ENCODE measurements at places on chromosomes 3 and 15.

DNA sequence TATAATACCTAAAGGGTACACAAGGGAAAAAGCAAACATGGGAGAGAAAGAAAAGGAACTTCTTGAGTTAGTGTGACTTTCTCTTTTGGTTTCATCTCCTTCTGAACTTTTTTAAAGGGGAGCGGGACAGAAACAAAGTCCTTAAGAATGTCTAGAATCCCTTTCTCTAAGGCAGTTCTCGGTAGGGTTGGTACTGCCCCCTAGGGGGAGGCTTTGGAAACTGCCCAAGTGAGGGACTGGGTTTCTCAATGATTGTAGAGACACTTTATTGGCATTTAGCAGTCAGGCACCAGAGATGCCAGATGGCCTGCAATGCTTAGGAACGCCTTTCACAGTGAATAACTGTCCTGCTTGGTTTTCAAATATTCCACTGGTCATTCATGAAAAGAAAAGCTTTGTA is 172.7 kb downstream of the WDR72 start:
- no peak for DNase-seq

GRCh38 chr3:132343018-132343612 is 25.9 kb downstream of the ACP3 start:
- DNase-seq, result no peak

DNA sequence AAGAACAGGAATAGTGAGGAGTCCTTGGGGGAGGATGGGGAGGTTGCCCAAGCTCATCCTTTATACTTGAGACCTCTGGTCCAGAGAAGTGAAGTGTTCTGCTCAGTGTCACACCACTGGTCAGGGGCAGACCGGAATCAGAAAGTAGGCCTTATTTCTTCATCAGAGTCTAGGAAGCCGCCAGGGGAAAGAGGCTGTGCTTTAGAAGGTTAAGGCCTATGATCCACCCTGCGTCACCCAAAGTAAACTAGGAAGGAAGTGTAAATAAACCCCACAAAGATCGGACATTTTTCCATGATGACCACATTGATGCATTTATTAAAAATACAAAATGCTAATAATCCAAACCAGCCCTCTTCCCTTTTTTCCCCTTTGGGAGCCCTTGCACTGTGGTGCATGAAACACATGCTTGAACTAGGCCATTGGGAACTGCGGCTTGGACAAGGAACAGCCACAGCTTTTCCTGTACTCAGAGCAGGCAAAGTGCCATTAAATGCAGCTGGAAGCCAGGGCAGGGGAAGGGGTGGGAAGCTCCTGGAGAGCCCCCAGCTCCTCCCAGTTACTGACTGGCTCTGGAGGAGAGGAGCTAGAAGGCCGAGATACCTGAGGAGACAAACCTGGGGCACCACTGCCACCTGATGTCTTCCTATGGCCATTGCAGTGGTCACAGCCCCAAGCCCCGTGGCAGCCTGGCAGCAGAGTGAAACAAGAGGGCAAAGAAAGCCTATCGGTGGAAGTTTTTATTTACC is 37.0 kb downstream of the CDC25A start:
- peak; percentile 38 for DNase-seq

- DNase-seq, result no peak
These were observed 315.1 kb upstream of the MME start for GRCh38 chr3:154764856-154765640.

GRCh38 chr3:36210840-36211651 is 169.3 kb upstream of the STAC start:
- no peak for DNase-seq

GRCh38 chr3:98726084-98726483 is 37.1 kb upstream of the ST3GAL6 start:
- no peak for DNase-seq

DNA sequence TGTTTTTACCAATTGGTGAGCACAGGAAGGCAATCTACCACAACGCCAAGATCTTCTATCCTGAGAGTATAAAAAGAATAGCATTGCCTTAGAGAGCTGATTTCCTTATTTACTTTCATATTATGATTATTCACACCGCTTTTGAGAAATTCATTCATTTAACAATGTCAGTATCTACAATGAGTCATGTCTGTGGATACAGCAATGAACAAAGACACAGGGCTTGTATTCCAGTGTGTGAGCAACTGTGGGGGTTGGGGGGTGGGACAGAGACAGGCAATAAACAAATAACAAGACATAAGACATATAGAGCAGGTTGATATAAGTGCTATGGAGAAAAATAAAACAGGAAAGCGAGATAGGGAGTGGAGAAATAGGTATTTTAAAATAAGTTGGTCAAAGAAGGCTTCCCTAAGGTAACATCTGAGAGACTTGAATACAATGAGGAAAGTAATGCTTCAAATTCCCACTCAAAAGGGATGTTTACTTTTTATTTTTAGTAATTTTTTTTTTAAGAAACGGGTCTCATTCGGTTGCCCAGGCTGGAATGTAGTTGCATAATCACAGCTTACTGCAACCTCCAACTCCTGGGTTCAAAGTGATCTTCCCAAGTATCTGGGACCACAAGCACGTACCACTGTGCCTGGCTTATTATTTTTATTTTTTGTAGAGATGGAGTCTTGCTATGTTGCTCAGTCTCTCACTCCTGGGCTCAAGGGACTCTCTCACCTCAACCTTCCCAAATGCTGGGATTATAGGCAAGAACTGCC is 45.7 kb downstream of the PGBD4 start:
- DNase-seq, result no peak

DNA sequence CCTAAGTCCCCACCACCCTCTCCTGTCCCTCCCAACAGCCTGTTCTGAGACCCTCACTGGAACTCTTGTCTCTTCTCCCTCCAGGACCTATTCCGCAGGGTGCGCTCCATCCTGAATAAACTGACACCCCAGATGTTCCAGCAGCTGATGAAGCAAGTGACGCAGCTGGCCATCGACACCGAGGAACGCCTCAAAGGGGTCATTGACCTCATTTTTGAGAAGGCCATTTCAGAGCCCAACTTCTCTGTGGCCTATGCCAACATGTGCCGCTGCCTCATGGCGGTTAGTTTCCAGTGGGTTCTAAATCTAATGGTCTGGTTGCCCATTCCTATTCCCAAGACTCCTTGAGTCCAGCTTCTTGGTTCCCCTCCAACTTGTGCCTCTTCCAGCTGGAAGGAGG is 9.3 kb downstream of the EIF4G1 start:
- DNase-seq, result no peak

DNA sequence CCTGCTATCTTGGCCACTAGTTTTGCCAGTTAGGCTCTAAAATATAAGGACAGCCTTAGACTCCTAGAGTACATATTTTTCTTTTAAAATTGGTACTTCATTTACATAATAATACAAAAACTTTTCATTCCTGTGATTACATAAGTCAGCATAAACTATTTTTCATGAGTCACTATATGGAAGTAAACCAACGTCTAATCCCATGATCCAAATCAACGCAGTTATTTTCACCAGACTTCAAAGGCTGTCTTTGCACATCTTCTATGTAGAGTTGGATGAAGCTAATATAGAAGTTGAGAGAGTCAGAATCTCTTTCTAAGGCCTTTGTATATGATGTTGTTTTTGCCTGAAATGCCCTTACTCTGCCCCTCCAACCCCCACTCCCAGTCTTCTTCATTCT is 7.6 kb upstream of the MFSD1 start:
- DNase-seq, result no peak

GRCh38 chr3:155809181-155809580 is 3.1 kb upstream of the C3orf33 start:
- no peak for DNase-seq

DNA sequence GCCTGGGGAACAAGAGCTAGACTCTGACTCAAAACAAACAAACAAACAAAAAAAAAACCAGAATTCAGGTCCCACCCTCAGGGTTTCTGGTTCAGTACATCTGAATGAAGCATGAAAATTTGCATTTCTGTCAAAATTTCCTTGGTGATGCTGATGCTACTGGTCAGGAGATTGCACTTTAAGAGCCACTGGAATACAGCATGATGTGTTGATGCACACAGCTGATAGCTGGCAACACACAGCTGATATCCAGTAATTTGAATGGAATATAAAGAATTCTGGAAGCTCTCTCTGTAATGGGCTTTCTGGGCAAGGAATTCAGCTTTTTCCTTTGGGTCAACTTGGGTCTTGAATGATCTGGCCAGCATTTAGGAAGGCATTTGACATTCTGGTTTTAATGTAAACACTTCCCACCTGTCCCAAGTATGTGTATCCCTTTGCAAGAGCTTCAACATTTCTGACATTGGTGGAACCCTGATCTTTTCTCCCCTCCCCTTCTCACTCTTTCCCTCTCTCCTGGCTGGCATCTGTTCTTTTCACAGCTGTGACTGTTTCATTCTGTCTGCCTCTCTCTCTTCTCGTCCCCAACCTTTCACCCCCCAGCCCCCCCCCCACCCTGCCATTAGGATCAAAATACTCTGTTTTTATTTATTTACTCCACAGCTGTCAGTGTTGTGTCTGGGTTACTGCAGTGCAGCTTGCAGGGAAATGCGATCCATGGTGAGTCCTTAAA is 189.5 kb downstream of the TPRG1 start:
- DNase-seq, result no peak

GRCh38 chr15:68543165-68544008 is 35.4 kb upstream of the CORO2B start:
- DNase-seq, result no peak

DNA sequence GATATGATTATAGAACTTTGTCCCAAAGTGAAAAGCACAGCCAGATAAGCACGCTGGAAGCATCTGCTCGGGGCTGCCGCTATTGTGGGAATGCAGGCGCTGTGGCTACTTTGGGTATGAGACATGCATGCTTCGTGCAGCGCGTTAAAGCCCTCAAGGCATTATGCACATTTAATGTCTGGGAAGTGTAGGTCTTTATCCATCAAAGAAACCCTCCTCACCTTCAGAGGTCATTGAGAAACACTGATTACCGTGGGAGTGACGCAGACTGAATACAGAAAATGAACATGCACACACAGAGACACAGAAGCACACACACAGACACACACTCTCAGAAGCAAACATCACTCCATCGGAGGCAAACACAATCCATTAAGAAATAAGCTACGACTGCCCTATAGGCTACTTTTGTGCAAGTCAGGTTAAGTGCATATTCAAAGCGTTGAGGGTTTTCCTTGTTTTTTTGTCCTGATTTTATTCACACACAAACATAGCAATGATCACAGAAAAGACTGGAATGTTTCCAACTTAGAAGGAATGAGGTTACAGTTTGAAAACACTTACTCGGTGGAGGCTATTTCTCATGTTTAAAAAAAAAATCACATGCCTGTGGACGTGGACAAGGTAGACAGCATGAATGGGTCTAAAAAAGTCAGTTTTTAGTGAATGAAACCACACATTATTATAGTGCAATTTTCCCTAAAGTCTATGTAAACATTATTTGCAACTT is 68.5 kb downstream of the PLCH1 start:
- no peak for DNase-seq

GRCh38 chr3:99934975-99935797 is 117.5 kb downstream of the CMSS1 start:
- no peak for DNase-seq

DNA sequence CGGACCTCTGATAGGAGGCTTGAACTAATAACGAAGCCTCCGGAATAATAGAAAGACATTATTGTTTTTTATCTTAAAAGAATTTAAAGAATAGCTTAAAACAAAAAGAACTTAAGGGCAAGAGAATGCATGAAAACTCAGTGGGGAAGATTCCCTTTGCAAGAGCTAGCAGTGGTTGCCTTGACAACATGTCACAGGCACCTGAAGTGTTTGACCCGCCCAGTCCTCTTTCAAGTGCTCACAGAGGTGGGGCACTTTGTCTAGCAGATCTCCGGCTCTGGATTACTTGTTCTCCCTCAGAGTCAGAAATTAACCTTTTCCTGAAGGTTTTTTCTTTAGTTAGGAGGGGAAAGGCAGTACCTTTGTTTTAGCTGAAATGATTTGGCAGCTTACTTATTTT is 37.8 kb downstream of the LARS2 start:
- no peak for DNase-seq

DNA sequence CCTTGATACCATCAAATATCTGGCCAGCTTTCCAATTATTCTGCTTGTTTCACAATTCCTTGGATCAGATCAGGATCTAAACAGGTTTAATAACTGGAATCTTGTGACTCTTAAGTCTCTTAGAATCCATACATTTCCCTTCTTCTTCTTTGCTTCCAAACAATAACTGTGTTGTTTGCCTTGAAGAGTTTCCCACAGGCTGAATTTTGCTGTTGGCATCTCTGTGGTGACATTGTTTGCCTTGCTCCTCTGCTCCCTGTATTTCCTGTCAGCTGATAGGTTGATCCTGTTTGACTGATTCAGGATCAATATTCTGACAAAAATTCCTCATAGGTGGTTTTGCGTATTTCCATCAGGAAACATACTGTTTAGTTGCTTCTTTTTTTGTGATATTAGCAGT is 248.4 kb upstream of the LMCD1 start:
- no peak for DNase-seq

DNA sequence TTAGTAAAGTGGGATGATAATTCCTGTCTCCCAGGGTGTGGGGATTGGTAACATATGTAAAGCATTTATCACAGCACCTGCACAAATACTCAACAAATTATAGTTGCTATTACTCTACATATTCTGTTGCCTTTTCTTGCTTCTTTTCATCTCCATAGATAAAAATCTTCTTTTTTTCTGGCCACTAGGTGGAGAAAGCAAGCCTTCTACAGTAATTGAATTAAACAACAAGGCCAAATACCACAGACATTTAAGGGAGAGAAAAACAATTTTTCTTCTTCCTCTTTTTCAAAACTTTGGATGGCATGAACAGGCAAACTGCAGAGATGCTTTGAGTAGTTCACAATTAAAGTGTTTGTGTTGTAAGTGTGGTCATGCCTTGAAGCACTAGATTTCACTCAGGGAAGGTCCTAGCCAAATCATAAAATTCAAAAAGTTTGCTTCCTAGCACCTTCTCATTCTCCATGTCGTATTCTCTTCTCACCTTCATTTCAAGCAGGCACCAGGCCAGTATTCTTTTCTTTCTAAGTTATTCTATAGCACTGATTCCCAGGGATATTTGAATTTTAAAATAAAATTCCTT is 493.4 kb upstream of the TGFBR2 start:
- DNase-seq, result no peak

GRCh38 chr3:67357610-67358458 is 296.6 kb downstream of the SUCLG2 start:
- no peak for DNase-seq

GRCh38 chr3:18679238-18679637 is 254.1 kb upstream of the SATB1 start:
- no peak for DNase-seq

DNA sequence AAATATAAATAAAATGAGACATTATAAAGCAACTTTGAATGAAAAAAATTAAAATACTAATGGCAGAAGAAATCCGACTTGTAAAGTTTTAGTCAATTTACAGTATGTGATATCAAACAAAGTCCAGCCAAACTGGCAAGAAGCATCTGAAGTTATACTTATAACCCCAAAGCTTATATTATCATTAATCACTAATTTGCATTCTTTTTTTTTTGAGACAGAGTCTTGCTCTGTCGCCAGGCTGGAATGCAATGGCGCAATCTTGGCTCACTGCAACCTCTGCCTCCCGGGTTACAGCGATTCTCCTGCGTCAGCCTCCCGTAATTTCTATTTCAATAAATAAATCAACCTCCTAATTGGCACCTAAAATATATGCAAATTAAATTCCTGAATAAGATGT is 80.1 kb downstream of the AQR start:
- no peak for DNase-seq

- no peak for DNase-seq
These were observed 3.7 kb upstream of the SQOR start for GRCh38 chr15:45630917-45631691.

- DNase-seq, result peak; percentile 36
These were observed 26.4 kb downstream of the STOML1 start for GRCh38 chr15:73965758-73966113.

All from activated CD4-positive, alpha-beta T cell treated with anti-CD3 and anti-CD28 coated beads, Interleukin-2, amount 50 U/mL, for 24 hours (primary cell).